ENCODE measurements at places on chromosomes 6 and 20.

DNA sequence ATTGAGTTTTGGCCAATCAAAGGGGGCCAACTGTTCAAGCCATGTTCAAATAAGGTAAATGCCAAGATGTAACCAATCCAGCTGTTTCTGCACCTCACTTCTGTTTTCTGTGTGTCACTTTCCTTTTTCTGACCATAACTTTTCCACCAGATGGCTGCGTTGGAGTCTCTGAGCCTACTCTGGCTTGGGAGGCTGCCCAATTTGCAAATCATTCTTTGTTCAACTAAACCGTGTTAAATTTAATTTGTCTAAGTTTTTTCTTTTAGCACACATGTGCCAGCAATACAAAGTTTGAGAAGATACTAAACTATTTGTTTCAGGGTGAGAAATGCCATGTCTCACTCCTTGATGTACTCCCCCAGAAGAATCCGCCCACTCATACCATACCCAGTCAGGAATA lies 52.1 kb downstream of the IYD start:
- DNase-seq = no peak

GRCh38 chr6:15509335-15509933 lies 153.4 kb downstream of the DTNBP1 start:
- DNase-seq = no peak

GRCh38 chr20:58822149-58822548 lies 28.6 kb downstream of the GNAS-AS1 start:
- no peak for DNase-seq

DNA sequence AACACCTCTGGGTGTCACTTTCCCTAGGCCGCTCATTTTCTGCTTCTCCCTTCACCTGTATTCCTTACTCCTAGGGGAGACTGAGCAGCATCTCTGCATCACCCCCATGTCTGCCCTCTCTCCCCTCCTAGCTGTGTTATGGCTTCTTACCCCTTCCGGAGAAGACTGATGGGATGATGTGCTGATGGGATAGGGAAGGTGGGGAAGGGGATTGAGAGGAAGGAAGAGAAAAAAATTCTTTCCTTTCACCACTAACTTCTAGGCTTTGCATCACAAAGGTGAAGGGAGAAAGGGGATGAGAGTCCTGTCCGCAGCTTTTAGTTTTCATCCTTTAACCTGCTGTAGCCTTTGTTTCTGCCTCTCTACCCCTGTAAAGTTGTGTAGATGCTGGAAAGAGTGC lies 26.7 kb downstream of the AKAP7 start:
- DNase-seq = no peak

DNA sequence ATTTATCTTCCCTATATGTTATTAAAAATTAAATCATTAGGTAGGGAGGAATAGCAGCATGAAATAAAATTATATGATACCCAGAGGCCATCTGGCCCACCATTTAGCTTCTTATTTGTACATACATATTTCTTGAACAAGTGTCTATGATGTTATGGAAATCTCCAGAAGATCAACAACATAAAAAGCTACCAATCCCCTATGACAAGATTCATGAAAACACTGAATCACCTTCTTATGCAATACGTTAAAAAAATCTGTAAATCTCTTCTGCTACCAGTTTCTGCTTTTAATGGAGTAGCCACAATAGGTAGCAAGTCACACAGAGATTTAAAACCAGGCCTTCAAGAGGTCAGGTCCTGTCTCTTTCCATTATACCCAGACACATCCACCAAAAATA lies 125.8 kb upstream of the ENPP5 start:
- no peak for DNase-seq

DNA sequence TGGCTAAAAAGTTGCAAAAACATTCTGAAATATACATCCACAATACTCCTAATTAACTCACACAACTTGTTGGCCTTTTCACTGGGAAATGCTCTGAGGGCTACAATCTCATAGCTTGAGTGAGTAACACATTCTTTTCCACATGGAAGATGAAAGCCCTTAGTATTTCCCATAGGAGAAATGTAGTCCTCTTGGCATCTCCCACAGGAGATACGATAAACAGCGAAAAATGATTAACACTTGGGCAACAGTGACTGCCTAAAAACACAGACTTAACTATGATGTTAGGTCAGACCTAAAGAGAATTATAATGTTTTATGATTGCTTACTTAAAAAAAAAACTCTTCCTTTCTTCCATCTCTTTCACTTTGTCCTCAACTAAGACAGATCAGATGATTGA lies 9.0 kb downstream of the MYLK4 start:
- DNase-seq = no peak

GRCh38 chr6:36109092-36109491 lies 21.2 kb upstream of the MAPK13 start:
- peak; percentile 59 for DNase-seq

DNA sequence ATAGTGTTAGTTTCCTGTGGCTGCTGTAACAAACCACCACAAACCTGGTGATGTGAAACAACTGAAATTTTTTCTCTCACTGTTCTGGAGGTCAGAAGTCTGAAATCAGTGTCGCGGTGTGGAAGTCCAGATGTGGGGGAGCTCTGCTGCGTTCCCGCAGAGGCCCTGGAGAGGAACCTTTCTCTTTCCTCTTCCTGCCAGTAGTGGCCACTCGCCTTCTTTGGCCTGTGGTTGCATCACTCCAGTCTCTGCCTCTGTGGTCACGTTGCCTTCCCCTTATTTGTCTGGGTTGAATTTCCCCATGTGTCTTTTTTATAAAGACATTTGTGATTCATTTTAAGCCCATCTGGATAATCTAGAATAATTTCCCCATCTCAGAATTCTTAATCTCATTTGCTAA lies 295.5 kb upstream of the FLRT3 start:
- no peak for DNase-seq

DNA sequence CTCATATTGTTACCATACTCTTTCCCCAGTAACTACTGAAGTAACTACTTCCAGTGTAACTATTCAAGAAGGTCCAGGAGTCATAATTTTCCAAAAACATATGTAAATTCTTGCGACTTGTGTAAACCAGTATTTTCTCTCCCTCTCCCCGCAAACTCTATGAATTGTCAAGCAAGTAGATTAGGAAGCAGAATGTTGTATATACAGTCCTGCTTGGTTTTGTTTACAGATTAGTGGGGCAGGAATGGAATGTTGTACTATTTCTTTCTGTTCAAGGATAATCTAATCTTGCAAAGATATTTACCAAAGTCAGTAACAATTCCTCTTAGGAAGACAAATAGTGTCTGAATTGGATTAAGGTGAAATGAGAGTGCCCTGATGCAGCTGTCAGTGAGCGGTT lies 234.9 kb upstream of the PLN start:
- no peak for DNase-seq

DNA sequence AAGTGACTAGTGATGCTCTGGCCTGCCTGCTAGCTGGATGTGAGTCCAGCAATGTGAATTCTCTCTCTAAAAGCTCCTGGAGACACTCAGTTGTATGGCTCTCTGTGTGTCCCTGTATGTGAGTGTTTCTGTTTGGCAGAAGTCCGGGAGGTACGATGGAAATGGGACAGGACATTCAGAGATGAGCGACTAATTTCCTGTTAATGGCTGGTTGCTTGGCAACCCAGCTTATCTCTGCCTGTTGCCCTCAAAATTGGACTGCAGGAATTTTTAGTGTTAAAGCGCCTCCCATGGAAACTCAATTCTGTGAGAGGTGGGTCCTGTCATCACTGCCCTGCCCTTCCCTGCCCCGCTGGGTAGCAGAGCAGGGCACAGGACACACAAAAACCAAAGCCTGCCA lies 136.8 kb upstream of the LRFN2 start:
- no peak for DNase-seq

DNA sequence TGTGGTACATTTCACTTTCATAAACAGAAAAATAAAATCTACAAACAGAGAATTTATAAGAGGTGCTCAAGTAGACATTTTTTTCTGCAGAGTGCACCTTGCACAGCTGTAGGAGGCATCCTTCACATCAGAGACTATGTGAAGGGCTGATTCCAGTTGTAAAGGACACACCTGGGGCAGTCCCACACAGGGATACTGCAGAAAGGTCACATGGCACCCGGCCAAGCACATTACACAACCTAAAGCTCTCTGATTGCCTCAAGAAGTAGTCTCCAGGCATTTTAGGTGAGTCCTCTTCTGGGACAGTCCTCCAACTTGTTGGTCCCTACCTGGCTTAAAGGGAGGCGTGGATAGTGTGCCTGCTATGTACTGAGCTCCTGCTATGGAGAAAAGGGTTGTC lies 502.9 kb upstream of the NOX3 start:
- DNase-seq = no peak

DNA sequence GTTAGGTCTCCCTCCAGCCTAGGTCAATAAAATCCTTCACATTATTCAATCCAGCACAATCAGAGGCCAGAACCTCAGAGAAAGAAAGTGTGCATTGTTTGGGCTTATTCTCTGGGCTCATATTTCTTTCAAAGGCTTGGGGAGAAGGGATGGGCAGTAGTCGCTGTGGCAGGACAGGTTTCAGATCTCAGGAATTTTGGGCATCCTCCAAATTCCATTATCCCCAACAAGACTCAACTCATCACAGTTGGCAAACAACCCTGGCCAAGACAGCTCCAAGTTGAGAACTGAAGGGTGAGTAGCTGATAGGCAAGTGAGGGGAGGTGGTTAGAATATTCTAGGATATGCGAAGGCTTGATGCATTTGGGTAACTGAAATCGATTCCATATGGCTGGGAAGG lies 27.2 kb upstream of the CHD6 start:
- no peak for DNase-seq

DNA sequence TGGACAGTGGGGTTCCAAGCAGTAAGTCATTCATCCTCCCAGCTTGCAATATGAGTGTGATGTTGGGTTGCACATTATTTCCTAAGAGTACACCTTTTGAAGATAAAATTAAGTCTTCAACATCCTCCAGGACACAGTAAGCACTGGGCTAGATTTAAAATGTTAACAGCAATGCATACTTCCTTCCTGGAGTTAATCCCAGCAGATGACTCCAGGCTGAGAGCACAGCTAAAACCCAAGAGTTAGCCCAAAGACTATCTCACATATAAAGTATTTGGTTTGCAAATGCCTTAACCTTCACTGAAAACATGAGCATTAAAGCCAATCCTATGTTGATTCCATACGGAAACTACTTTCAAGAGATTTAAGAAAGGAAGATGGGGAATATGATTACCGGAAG lies 69.2 kb downstream of the SLC23A2 start:
- DNase-seq = no peak

DNA sequence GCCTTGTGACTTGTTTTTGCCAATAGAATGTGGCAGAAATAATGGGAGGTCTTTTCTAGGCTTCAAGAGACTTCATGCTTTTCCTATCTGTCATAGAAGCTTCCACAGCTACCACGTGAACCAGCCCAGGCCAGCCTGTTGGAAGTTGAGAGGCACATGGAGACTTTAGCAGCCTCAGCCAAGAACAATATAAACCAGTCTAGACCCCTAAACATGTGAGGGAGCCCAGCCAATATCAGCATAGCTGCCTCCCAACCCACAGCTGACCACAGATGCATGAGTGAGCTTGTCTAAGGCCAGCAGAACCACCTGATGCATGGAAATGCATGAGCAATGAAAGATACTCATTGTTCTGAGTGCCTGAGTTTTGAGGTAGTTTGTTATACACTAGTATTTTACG lies 540.7 kb upstream of the BTBD3 start:
- no peak for DNase-seq

GRCh38 chr20:41408156-41408794 lies 41.7 kb upstream of the EMILIN3 start:
- DNase-seq = no peak

GRCh38 chr6:121354764-121355163 lies 20.5 kb upstream of the TBC1D32 start:
- no peak for DNase-seq

GRCh38 chr20:16573001-16573965 lies at the start of gene KIF16B:
KIF16B (minus strand) TSS chr20:16573448; CDS start chr20:16573275, 173 bp downstream.
- DNase-seq = peak; percentile 71

DNA sequence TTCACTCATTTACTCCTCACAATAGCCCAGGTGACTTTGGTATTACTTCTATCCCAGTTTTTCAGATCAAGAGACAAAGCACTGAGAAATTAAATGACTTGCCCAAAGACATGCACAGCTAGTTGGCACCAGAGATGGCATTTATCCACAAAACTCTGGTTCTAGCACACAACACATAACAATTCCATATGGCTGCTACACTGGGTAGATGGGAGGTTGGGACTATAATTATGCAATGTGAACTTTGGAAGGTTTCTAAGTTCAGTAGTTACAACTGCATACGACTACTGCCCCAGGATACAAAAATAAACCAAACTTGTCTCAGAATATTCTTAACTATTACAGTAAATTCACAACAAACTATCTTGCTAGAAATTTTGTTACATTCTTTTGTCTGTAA lies 54.2 kb upstream of the MLIP start:
- no peak for DNase-seq

- DNase-seq = no peak
Observed at GRCh38 chr6:71887006-71887743, 825 bp downstream of the RIMS1 start.

- no peak for DNase-seq
Observed at GRCh38 chr6:36244641-36245280, 25.1 kb upstream of the PNPLA1 start.

GRCh38 chr6:1527073-1527457 lies 82.7 kb upstream of the FOXC1 start:
- peak; percentile 36 for DNase-seq

GRCh38 chr6:136666041-136666440 lies 115.8 kb upstream of the MAP7 start:
- no peak for DNase-seq

- DNase-seq = no peak
Observed at GRCh38 chr6:83467620-83468036, 36.8 kb upstream of the ME1 start.

DNA sequence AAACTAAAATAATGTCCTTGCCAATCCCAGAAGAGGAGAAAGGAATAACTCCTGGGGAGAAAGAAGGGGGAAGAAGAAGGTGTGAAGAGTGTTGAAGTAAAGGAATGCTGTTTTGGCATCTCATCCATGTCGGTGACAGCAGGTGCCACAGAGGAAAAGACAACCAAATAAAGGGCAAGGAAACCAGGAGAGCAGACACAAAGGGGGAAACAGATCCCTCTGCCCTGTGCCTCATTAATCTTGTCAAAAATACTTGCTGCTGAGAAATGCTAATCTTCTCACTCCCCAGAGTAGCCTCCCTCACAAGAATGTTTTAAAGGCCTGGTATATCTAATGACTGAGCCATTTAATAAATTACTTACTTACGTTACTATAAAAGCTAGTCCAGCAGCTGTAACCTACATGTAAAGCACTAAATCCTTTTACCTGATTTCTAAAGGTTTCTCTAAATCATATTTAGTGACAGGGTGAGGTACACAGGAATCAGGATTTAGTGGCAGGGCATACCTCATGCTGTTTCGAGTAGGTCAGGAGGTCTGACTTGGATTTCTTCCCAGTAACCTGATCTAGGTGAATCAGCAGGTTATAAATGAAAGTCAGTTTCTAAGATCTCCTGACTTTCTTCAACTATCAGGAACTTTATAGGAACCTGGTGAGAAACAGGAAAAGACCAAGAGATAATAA lies 377.1 kb downstream of the CENPW start:
- no peak for DNase-seq

DNA sequence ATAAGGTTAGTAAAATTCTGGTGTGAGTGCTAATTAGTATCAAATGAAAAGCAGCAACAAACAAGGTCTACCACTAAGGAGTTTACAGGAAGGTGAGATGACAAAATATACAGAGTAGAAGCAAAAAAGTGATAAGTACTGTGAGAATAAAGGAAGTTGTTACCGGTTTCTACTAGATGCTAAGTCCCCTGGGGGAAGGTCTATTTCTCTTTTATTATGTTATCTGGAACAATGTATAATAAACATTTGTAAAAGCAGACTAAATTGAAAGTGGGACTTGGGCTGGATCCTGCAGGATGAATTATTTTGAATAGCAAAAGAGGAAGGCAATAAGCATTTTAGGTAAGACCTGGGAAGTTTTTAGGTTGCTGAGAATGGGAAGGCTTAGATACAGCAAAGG lies 158.7 kb upstream of the SLC22A16 start:
- no peak for DNase-seq

Data from CD4-positive, alpha-beta memory T cell (primary cell).